Renal cortex interstitium (tissue), 15 donors: ENCODE measurements at places on chromosomes 16 and 17. TPM values are rescaled to one million over a fixed set of nuclear protein-coding genes. Genes with fewer than 3 reads are reported as not detected.

- no peak for DNase-seq
Measured at GRCh38 chr16:64265756-64266155, 856.1 kb downstream of the CDH11 start.

GRCh38 chr16:28596115-28596630, 677 bp downstream of the SULT1A2 start:
- DNase-seq, result no peak

DNA sequence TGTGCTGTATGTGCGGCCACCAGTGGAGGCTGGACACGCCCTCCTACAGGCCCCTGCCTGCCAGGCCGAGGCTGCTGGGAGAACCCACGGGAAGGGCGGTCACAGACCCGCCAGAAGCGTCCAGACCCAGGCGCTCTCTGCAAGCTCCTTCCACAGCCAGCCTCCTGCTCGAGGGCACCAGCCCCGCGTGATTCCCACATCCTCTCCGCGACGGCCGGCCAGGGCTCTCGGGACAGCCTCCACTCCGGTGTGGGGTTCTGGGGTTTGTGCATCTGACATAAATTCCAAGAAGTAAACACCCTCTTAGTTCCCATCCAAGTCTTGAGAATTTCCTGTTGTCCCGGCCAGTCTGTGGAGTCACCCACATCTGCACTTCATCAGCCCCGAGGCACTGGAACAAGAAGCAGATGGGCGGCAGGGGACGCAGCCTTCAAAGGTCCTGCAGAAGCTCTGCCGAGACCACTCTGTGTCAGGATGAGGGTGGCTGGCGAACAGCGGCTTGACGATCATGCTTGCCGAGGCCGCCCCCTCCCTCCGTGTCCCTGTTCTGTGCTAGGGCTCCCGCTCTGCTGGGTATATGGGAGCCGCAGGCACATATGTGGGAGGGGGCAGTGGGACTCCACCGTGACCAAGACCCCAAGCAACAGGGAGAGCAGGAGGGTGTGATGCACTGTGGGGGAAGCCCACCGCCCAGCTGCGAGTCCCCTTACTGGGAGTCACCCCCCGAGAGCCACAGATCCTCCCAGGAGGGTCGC, 2.4 kb upstream of the TMEM204 start:
- no peak for DNase-seq

DNA sequence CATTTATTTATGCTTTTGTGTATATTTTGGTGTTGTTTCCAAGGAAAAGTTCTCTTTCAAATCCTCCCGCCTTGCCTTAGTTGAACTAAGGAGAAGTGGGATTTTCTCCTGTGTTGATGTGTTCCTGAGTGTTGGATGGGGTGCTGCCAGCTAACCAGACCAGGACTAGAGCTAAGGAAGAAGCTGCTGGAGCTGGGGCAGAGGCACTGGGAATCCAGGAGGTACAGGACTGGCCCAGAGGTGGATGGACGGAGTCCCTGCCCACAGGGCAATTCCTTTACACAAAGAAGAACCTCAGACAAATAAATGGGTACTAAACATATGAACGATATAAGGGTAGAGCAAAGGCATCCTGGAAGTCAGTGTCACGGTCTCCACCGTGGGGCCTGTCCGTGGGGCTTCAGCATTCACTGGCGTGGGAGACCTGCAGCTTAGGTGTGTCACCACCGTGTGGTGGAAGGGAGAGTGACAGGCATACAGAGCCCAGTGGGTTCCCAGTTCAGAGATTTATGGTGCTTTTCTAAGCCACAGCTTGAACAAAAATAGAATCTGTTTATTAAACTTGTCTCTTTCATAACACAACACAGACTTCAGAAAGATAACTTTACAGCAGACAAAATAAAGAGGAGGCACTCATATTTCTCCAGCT, 270.7 kb downstream of the NTN1 start:
- no peak for DNase-seq

Gene PRSS33
- polyA plus RNA-seq, result 0.24 TPM

Gene PRMT7
- 52.5 TPM for polyA plus RNA-seq

Gene GCGR
- polyA plus RNA-seq, result 17.7 TPM
